CD4-positive, alpha-beta T cell treated with Interleukin-10 for 1 hour (primary cell): ENCODE measurements at places on chromosomes 12 and 14.

DNA sequence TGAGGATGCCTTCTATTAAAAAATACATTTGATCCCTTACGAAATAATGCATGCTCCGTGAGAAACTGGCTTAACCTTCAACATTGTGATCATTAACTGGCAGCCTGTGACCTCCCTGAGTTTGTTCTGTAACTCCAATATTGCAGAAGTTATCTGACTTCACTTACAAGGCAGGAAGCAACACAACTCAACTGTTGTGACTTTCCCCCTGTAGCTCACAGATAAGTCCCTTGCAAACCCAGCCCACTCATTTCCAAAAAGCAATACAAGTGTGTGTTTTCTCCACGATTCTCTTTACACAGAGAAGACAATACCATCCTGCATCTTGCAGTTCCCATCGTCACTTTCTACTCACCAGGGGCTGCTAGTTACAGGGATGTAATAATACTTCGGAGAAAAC, 304.7 kb upstream of the TMEM132C start:
- no peak for DNase-seq

- DNase-seq, result no peak
Observed at GRCh38 chr12:105449431-105449830, 118.9 kb downstream of the C12orf75 start.

DNA sequence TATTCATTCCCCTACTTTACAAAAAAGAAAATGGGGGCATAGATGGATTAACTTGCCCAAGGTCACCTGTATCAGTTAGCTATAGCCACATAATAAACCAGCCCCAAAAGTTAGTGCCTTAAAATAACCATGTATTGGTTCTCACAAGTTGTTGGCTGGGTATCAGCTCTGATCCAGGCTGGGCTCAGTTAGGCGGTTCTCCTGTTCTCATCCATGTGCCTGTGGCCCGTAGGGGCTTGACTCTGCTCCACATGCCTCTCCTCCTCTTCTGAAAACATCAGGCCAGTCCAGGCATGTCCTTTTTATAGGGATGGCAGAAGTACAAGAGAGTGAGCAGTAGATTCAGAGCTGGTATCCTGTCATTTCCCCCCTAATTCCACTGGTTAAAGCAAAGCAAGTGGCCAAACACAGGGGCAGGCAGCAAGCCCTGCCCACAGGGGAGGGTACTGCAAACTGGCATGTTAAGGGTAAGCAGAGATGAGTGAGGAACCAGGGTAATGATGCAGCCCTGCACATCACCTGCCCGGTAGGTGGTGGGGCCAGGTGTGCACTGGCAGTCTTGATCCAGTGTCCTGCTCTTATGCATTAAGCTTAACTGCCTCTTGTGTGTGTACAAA, 47.9 kb upstream of the TUNAR start:
- no peak for DNase-seq

DNA sequence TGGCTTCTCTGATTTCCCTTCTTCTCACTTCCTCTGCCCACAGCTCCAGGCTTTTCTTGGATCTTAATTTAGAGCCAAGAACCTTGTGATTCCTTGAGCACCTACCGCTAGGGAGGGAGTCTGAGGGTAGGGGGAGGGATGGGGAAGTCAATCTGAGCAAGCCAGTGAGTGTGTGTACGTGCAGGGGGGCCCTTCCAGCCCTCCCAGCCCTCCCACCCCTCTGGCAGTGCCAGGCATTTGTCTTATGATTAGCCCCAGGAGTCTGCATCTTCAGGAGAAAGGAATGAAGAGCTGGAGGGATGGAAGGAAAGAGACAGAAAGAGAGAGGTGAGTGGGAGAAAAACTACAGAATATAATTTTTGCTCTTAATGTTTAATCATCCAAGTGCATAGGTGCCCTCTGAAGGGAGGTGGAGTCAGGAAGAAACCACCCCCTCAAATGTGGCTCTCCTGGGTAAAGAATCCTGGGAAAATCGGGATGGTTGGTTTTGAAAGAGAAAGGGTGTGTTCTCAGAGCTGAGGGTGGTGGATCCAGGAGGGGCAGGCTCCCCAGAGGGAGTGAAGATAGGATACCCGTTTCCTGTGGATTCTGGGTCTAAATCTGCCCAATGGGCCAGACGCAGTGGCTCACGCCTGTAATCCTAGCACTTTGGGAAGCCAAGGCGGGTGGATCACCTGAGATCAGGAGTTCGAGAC, 2.1 kb downstream of the PIANP start:
- no peak for DNase-seq

- no peak for DNase-seq
Observed at GRCh38 chr12:32301216-32301615, 98.1 kb upstream of the FGD4 start.

GRCh38 chr14:100041271-100041670, 24.0 kb upstream of the EVL start:
- DNase-seq, result no peak
